ENCODE measurements at places on chromosomes 1 and 21.
A peak's percentile ranks its signal among the peaks of the same experiment; 100 is the strongest.

GRCh38 chr1:39524171-39524570, 32.7 kb downstream of the BMP8A start:
- DNase-seq: no peak

- no peak for DNase-seq
Measured at GRCh38 chr1:7669559-7670311, 101.4 kb upstream of the VAMP3 start.

DNA sequence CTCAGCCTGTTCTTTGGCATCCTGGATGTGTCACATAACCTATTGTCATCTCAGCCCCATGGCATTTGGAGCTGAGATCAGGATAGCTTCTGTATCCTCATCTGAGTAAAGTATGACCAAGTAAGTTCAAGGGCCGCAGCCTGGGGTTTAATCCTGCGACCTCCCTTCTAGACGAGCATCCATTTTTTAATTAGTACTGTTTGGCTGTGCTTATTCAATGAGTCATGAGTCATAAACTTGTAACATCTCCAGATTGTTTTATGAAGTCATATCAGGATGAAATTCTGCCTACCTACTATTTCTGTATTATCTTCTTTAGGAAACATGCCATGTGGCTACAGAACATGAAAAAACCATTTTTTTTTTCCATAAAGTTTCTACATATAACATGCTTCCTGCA, 119.1 kb downstream of the ERG start:
- DNase-seq: no peak

- no peak for DNase-seq
Measured at GRCh38 chr1:20371883-20372282, 81.2 kb downstream of the VWA5B1 start.

- no peak for DNase-seq
Measured at GRCh38 chr1:14648391-14648790, 49.9 kb downstream of the KAZN start.

- no peak for DNase-seq
Measured at GRCh38 chr1:30460661-30461060, 262.7 kb downstream of the MATN1 start.

DNA sequence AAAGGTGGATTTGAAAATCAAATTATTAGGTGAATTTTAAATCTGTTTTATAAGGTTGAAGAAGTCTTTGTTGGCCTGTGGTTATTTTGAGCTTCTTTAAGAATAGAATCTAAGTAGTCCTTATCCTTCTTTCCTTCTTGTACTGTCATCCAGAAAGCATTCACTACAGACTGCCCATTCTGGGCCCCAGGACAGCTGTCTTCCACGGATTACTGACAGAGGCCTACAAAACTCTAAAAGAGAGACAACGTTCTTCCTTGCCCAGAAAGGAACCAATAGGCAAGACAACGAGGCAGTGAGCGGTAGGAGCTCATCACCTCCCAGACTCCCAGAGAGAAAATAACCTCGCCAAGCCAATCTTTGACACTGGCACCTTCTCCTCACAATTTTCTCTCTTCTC, 24.4 kb upstream of the PIGC start:
- no peak for DNase-seq

DNA sequence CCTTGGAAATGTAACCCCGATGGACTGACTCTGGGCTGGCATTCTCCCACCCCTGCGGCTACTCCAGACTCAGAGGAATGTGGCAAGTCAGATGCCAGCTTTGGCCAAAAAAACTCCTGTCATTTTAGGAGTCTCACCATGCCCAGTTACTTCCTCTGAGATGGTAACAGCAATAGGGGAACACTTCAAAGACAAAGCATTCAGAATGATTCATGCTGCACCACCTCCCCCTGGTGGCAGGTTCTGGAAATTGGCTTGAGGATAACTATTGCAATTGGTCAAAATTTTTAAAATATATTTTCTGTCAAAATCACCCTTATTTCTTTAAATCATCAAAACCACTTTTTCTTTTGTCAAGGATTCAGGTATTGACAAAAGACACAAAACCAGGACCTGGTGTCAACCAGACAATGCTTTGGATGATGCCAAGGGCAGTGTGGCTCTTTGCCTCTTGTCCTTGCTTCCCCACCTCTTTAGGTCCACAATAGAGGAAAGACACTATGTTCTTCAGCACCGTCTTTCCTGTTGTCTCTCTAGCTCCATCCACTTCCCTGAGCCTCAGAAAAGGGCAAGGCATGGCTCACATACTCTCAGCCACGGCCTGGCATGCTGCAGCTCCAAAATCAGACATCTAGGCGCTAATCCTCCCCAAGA, 9.9 kb upstream of the CDCA8 start:
- peak; percentile 63 for DNase-seq

- no peak for DNase-seq
Measured at GRCh38 chr21:38902608-38903445, 97.1 kb downstream of the ETS2 start.

GRCh38 chr1:66242646-66243547, 291.1 kb upstream of the SGIP1 start:
- peak; percentile 86 for DNase-seq

DNA sequence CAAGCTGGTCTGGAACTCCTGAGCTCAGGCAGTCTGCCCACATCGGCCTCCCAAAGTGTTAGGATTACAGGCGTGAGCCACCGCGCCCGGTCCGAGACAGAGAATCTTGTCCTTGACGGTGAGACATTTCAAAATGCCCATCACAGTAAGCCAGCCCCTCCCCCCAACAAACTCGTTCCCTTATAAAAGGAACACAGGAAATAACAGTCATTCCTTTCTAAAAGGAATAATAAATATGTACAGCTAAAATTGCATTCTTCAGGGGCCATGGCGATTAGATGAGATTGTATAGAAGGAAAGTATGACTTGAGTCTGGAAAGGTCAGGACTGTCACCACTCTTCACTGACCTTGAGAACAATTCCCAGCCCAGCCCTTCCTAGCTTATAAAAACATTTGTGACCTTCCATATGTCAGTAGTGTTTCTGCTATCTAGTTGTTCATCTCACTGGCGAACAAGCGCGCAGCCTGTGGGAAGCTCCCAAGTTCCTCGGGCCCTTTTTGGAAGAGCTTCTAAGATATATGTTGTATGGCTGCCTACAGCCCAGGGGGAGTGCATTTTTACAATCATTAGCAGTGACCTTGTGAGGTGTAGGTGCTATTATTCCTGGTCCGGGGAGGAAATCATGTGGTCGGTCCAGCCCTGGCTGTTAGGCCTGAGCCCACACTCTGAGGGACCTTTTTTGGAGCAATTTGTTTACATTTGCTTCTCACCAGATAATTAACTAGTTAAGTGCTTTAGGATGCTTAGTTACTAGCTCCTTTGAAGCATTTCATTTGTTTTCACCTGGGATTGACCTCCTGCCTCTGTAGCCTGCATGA, 8.7 kb downstream of the SZRD1 start:
- no peak for DNase-seq

DNA sequence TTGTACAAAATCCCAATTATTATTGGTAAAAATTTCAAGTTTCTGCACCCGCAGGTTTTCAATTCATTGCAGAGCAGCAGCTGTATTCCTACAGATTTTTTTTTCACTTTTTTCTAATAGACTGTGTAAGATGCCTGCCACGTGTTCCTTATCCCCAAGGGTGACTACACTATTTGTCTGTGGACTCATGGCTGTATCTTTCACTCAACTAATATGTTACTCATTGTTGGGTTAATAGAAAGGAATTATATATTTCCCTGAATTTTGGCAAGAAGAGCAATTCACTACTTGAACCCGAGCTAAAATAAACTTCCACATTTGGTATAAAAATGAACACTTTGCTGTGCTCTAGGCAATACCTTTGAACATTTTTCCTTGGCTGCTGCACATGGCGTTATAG, 158.7 kb downstream of the NCAM2 start:
- DNase-seq: peak; percentile 29

- DNase-seq: no peak
Measured at GRCh38 chr1:33080373-33080772, 580 bp upstream of the AZIN2 start.

DNA sequence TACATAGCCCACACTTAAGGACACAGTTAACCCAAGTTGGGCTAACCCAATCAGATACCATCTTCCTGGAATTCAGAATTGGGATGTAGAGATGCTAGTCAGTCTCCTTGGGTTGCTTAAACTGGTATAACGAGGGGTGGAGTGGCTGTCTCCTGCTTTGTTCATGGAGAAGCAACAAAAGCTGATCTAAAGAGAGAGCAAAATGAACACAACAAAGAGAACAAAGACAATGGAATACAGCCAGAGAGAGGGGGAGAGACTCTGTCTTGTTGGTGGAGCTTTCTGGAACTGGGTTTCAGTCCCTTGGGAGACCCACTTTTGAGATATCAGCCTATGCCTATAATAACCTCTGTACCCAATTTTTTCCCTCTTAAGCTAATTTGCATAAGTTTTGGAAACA, 138.1 kb downstream of the ATG4C start:
- no peak for DNase-seq

- no peak for DNase-seq
Measured at GRCh38 chr1:64437453-64437852, 32.5 kb upstream of the CACHD1 start.

DNA sequence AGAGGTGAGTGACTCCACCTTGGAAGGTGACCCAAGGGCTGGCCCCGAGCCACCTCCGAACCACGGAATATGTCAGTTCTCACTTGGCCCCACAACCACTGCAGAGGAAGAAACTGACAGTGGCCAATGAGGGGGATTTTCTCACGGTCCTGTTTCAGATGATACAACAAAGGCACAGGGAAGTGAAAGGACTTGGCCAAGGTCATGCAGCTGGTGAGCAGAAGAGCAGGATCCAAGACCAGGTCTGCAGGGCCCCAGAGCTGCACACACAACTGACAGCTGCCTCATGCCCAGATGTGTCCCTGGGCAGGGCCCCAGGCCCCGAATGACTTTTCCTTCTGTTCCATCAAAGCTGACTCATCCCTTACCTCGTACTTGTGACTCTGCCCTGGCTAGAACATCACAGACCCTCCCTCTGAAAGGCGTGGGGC, 25.8 kb upstream of the EVA1B start:
- DNase-seq: peak; percentile 34

- no peak for DNase-seq
Measured at GRCh38 chr1:233386336-233386735, 58.8 kb downstream of the MAP3K21 start.
